CD8-positive, alpha-beta memory T cell (primary cell): ENCODE measurements at places on chromosomes 16 and 17. TPM values are rescaled to one million over a fixed set of nuclear protein-coding genes. Genes with fewer than 3 reads are reported as not detected.

- peaks cover 11% of the 10 kb centered on the region for H3K4me1 ChIP-seq
- H3K36me3 ChIP-seq = no peaks in the 10 kb centered on the region
- no peak overlapping the region for H3K27ac ChIP-seq
- no peak overlapping the region for H3K4me3 ChIP-seq
Observed at GRCh38 chr16:14298374-14299122, 227.4 kb downstream of the MRTFB start.

DNA sequence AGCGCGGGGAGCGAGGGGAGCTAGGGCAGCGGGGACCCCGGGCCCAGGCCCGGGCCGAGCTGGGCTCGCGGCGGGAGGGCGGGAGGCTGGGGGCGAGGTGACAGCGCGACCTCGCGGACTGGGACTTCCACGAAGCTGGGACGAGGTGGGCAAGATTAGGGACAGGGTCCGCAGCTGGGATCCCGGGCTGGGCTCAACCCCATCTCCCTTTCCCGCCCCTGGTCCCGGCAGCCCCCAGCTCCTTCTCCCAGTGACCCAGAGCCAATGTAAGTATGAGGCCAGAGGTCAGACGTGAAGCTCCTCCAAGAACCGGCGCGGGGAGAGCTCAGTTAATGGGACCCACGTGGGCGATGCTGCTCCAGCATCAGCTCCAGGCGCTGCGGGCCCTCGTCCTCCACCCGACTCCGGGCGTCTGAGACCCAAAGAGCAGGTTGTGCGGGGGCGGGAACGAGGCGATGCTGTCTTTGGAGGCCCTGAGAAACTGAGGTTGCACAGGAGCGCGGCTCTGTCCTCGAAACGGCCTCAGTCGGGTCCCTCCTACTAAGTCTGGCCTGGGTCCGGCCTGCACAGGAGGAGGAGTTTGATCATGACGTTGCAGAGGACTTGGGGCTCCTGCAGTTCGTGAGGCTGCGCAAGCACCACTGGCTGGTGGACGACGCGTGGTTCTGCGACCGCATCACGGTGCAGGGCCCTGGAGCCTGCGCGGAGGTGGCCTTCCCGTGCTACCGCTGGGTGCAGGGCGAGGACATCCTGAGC lies 585 bp downstream of the ALOX12 start:
- H3K4me3 ChIP-seq = no peak overlapping the region
- H3K27me3 ChIP-seq = no peaks in the 10 kb centered on the region
- no peak overlapping the region for H3K27ac ChIP-seq

DNA sequence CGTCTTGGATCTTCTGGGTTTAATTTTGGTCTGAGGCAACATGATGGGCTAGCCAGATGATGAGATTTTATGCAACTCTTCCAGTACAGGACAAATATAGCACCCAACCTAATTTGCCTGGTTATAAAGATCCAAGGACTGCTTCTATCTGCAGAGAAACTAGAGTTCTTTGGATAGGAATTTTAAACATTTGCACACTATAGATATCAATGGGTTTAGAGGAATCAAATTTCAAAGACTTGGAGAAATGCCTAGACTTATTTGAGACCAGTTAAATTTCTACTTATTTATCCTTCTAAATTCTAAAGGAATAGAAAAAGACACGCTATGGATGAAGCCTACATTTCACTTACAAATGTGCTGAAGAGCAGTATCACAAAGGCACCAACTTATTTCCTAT lies 12.6 kb downstream of the PMFBP1 start:
- H3K36me3 ChIP-seq = no peaks in the 10 kb centered on the region
- DNase-seq = no peak
- no peak overlapping the region for H3K4me3 ChIP-seq
- no peak overlapping the region for H3K27ac ChIP-seq
- H3K27me3 ChIP-seq = no peaks in the 10 kb centered on the region
- no peaks in the 10 kb centered on the region for H3K4me1 ChIP-seq

- no peak for DNase-seq
- H3K4me1 ChIP-seq = no peaks in the 10 kb centered on the region
- no peaks in the 10 kb centered on the region for H3K36me3 ChIP-seq
- no peaks in the 10 kb centered on the region for H3K27me3 ChIP-seq
- H3K27ac ChIP-seq = no peak overlapping the region
Observed at GRCh38 chr16:88282564-88283395, 100.0 kb upstream of the ZNF469 start.

GRCh38 chr16:58506241-58507194 lies 6.6 kb downstream of the NDRG4 start:
- H3K27me3 ChIP-seq = no peaks in the 10 kb centered on the region
- peaks cover 7% of the 10 kb centered on the region for H3K4me1 ChIP-seq
- H3K4me3 ChIP-seq = no peak overlapping the region
- DNase-seq = no peak
- no peak overlapping the region for H3K27ac ChIP-seq

DNA sequence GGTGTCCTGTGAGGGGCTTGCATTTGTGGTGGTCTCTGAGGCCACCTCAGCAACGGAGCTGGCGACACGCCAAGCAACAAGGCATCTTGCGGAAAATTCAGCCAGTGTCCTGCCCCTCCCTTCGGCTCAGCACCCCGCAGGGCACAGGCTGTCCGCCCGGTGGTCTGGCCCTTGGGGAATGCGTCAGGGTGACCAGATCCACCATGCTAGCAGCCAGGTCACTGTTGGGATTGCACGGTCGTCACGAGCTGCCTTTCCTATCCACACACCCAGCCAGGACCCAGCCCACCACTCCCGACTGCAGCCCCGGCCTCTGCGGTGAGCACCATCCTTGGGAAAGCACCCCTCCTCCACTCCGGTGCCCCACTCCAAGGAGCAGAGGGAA lies 221.2 kb downstream of the NTN1 start:
- peaks cover 13% of the 10 kb centered on the region for H3K4me1 ChIP-seq
- DNase-seq = no peak
- H3K4me3 ChIP-seq = no peak overlapping the region
- H3K36me3 ChIP-seq = no peaks in the 10 kb centered on the region
- no peaks in the 10 kb centered on the region for H3K27me3 ChIP-seq

DNA sequence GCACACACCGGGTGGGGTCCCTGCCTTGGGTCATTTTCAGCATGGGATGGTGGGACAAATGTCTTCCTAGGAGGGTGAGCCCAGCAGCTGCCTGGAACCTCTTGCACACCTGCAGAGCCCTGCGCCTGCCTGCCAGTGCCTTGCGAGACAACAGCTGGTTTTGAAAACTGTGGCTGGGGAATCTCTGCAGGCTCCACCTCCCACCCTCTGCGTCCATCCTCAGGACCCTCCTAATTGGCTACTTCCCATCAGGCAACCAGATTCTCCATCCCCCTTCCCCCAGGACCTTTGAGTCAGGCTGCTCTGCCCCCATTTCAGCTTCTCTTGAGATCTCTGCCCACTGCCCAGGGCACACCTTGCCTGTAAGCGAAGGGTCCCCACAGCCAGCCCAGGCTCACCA lies 26.6 kb downstream of the PEMT start:
- H3K4me3 ChIP-seq = no peak overlapping the region
- no peaks in the 10 kb centered on the region for H3K27me3 ChIP-seq
- no peaks in the 10 kb centered on the region for H3K36me3 ChIP-seq
- no peak overlapping the region for H3K27ac ChIP-seq

GRCh38 chr17:2087597-2088211 lies 32.8 kb downstream of the HIC1 start:
- no peak overlapping the region for H3K27ac ChIP-seq
- H3K4me1 ChIP-seq = peaks cover 39% of the 10 kb centered on the region
- H3K27me3 ChIP-seq = no peaks in the 10 kb centered on the region
- peaks cover 5% of the 10 kb centered on the region for H3K36me3 ChIP-seq

- no peak overlapping the region for H3K4me3 ChIP-seq
- no peaks in the 10 kb centered on the region for H3K4me1 ChIP-seq
- no peak overlapping the region for H3K27ac ChIP-seq
- H3K36me3 ChIP-seq = no peaks in the 10 kb centered on the region
- H3K27me3 ChIP-seq = no peaks in the 10 kb centered on the region
- DNase-seq = no peak
Observed at GRCh38 chr16:52532384-52532783, 14.6 kb downstream of the TOX3 start.

DNA sequence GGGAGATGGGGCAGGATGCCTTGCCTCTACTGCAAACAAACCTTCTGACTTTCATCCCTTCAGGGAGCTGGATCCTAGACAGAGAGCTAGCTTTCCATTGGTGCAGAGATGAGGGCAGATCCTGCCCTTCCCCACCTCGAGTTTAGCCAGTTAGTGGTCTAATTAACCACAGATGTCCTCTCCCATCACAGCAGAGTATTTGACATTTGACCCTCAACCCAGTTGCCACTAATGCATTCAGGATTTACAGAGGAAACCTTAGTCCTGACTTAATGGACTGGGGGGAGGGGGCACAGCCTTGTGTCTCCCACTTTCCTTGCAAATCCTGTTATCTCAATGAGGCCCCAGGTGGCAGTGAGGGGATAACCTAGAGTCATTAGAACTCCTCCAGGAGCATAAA lies 10.2 kb downstream of the PIP4K2B start:
- no peak overlapping the region for H3K27ac ChIP-seq
- H3K4me3 ChIP-seq = no peak overlapping the region
- no peak for DNase-seq
- no peaks in the 10 kb centered on the region for H3K27me3 ChIP-seq

DNA sequence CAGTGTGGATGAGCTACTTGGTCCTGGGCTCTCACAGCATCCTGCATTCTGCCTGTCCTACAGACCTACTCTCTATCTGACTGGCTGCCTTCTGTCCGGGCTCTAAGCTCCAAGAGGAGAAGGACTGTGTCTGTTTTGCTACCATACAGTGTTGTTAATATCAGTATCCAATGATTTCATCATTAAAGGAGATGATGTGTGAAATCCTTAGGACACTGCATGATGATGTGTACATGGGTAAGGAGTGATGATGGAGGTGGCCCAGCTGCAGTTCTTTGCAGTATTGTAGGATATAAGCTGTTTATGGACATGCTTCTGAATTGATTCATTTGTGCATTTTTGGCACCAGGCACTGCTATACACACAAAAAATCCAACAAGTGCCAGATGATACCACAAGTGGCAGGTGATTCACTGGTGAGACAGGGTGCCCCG lies 536.9 kb upstream of the CDH11 start:
- H3K36me3 ChIP-seq = no peaks in the 10 kb centered on the region
- no peak overlapping the region for H3K27ac ChIP-seq
- DNase-seq = no peak
- H3K27me3 ChIP-seq = no peaks in the 10 kb centered on the region
- no peaks in the 10 kb centered on the region for H3K4me1 ChIP-seq

DNA sequence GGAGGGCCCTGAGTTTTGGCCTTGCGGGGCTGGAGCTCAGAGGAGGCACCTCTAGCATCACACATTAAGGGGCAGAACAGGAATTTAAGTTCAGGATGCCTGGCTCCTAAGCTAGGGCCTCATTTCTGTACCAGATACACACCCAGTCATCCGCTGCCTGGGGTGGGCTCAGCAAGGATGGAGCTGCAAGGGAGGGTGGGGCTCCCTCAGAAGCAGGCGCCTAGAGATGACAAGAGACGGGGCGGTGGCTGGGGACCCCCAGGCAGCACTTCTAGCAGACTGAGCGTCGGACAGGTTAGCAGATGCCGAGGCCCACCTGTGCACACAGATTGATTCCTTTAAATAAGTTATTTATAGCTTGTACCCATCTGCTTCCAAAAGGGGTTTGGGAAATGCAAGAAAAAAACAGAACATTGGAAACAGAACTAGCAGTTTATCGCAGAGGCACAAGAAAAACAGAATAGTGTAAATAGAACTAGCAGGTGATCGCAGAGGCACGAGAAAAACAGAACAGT lies 47.6 kb upstream of the CBFA2T3 start:
- H3K4me3 ChIP-seq = no peak overlapping the region
- no peaks in the 10 kb centered on the region for H3K36me3 ChIP-seq
- H3K27me3 ChIP-seq = no peaks in the 10 kb centered on the region
- no peak overlapping the region for H3K27ac ChIP-seq

Gene NEUROD2
- total RNA-seq = not detected

Gene SNTB2
- total RNA-seq = 13.6 TPM
